ENCODE measurements at places on chromosomes 5 and 9. TPM values are rescaled to one million over a fixed set of nuclear protein-coding genes. Genes with fewer than 3 reads are reported as not detected.

Gene SVEP1
- total RNA-seq, result 101 TPM

DNA sequence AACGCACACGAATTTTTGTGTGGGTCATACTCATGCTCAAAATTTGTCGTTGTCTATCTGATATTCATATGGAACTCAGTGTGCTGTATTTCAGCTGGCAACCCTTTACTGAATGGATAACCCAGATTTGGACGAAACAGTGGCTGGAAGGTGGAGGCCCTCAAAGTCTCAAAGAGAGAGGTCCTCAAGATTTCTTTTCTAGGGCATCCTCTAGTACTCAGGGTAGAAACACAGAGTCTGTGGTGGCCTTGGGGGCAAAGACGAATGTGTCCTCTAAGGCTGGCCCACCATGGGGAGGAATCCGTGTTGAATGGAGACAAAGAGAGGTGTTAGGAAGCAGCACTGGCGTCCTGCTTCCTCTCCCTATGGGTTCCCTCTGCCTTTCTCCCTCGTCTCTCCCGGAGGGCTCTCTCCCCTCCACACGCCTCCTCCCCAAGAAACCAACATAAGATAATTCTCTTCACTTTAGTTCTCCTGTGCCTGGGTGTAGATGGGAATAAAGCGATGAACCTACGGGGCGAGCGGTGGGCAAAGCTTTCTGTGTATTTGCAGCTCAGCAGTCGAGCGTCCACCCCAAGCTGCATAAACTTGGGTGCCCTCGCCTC lies 333.7 kb downstream of the CWC27 start:
- no peak for DNase-seq

Gene SLC6A3
- not detected for total RNA-seq

Gene SLC2A8
- 5.5 TPM for total RNA-seq

DNA sequence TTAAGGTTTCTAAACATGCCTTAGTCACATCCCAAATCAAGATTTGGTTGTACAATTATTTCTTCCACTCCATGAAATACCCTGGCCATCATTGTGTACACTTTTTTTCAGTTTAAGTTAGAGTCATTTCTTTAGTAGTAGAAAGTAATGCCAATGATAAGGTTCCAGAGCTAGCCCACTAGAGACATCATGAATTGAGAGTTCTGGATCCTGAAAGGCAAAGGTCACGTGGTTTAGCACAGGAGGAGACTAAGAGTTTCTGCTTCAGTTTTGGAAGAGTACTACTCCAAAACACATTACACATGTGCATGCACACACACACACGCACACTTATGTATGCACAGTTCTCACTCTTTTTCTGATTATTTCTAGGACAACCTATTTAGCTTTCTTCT lies 4.8 kb upstream of the SREK1 start:
- DNase-seq, result no peak

DNA sequence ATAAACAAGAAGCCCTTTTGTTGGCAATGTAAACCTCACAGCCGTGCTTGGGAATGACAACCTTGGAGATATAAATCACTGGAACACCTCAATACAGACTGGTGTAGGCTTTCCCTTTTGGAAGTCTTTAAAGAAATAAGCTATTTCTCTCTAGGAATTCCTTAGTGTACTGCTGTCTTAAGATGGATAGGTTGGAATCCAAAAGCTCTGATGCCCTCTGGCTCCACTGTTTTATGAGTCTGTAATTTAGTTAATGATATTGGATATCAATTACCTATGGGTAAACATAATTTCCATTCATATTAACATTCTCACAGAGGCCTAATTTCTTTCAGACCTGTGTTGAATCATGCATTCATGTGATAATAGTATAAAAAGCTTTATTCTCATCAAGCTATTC lies 435.9 kb upstream of the MPDZ start:
- no peak for DNase-seq

DNA sequence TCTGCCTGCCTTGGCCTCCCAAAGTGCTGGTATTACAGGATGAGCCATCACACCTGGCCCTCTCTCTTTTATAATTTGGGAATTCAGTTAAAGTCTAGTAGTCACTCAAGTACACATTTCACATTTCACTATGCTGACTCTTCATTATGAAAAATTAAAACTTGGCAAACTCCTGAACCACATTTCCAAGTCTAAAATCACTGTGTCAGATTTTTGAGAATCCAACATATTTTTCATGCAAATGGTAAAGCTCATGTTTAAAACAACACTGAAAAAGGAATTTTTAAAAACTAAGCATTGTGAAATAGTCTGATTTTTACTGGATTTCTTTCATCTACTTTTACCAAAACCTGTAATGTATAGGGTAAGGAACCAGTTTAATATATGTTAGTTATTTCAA lies 92.3 kb downstream of the SVEP1 start:
- DNase-seq, result no peak

GRCh38 chr5:176407456-176408251 lies 8.7 kb downstream of the CLTB start:
- peak; percentile 59 for DNase-seq

DNA sequence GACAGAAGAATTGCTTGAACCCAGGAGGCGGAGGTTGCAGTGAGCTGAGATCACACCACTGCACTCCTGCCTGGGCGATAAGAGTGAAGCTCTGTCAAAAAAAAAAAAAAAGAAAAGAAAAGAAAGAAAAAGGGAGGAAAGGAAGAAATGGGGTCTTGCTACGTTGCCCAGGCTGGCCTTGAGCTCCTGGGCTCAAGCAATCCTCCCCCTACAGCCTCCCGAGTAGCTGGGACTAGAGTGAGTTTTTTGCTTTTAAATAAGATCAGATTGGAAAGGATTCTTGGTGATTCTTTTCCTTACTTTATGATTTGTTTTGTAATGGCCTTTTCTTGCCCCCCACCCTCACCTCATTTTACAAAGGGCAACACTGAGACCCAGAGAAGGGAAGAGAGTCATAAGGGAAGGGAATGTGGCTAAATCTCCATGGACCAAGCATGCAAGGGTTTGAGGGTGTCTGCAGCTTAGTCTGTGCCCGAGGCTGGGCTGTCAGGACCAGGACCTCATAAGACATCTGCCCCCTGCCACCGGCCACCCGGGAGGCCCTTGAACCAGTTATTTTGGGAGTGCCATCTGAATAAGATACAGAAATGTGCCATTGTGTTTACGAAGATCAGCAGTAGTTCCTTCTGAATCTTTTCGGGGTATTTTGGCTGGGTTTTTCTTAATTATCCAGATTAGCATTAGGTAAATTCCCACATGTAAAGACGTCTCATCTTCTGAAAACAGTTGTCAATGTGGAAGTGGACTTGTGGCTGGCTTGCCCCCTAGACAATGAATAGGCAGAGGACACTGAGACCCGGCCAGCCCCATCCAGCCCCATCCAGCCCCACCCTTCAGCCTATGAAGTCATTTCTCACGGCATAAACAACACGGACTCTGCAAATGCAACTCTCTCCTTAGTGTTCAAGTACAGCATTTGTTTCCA lies 44.5 kb upstream of the GRHPR start:
- DNase-seq, result no peak

Gene CKMT2
- not detected for total RNA-seq

Gene CCNJL
- 0.82 TPM for total RNA-seq

Gene GDNF
- total RNA-seq, result 0.54 TPM
